ENCODE measurements at places on chromosomes 4 and X. TPM values are rescaled to one million over a fixed set of nuclear protein-coding genes. Genes with fewer than 3 reads are reported as not detected.

- DNase-seq = no peak
Observed at GRCh38 chrX:11724122-11725017, 33.7 kb upstream of the MSL3 start.

- DNase-seq = no peak
Observed at GRCh38 chr4:31141832-31142142, 421.6 kb downstream of the PCDH7 start.

GRCh38 chr4:128661479-128661878, 148.0 kb upstream of the JADE1 start:
- DNase-seq = no peak

- DNase-seq = no peak
Observed at GRCh38 chr4:5858020-5858769, 34.7 kb downstream of the CRMP1 start.

- DNase-seq = no peak
Observed at GRCh38 chr4:10007793-10008608, 13.3 kb downstream of the SLC2A9 start.

- peak; percentile 55 for DNase-seq
Observed at GRCh38 chrX:24150051-24150790, 692 bp downstream of the ZFX start.

- no peak for DNase-seq
Observed at GRCh38 chrX:9164086-9164485, 130.2 kb upstream of the FAM9B start.

The SOWAHB gene
- total RNA-seq = 0.27 TPM

Measured in thoracic aorta (tissue), 2 donors.